ENCODE measurements at places on chromosomes 1 and 21.

DNA sequence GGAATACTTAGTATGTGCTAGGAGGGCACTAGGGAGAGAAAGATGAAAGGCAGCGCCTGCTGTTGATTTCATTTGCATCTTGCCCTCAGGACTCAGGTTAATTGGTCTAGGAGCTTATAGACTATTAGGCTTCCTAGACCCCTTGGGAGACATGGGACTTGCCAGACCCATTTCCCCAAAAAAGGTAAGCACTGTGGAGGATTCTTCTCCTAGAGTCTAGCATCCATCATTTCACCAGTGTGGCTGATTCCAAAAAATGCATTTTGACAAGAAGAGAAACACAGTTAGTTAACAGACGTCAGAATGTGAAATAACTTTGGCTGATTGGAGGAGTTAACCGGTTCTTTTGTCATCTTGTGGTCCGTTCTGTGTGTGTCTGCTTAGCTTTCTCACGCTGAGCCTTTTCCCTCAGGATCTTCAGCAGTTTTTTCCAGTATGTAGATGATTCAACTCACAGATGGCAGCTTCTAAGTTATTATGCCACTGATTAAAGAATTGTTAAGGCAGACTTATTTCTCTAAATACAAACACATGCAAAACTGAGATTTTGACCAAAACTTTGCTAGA, 108.8 kb downstream of the KIF26B start:
- DNase-seq = no peak

DNA sequence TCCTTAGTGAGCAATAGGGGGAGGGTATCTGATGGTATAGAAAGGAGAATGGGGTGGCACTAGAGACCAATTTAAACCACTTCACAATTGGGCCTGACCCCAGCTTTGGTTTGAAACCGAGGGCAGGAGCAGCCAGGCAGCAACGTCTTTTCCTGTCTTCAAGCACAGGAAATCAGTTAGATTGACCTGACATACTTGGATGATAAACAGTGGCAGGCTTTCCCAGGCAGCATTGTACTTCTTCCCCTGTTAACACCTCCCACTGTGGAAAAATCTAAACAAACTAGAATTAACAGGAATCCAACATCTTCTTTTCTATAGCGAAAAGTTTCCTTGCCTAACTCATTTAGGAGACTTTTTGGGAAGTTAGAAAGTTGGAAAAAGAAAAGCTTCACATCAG, 40.6 kb downstream of the SELL start:
- DNase-seq = no peak

DNA sequence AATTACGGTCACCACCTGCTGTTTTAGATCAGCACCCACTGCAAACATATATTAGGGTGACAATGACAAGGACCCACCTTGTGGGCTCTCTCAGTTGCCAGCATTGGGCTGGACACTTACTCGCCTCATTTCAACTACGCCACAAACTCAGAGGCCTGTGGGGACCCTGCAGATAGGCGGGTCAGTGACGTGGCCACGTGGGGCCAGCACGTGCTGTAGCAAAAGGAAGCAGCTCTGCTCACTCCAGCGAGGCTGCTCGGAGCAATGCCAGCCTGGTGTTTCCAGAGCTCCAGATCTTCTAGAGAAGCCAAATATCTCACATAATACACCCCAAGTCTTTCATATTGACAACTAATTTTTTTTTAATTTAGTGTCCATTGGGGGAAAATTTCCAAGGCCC, 76.7 kb upstream of the TMEM51 start:
- no peak for DNase-seq

- DNase-seq = no peak
Measured at GRCh38 chr1:151611288-151611790, 511 bp upstream of the SNX27 start.

DNA sequence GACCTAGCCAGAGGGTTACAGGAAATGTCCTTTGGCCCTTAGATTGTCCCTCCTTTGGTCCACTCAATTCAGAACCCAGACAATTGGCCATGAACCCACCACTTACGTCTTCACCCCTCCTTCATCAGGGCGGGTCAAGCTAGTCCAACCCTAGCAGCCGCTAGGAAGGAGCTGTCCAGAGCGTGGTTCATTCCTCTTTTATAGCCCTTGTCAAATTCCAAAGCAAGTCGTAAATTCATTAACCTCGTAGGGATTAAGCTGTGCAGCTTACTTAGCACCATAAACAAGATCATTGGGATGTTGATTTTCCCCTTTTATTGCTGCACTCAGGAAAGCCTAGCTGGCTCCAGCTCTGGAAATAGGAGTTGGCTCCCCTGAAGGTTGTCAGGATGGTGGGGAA, 90.1 kb downstream of the TMEM53 start:
- DNase-seq = no peak

DNA sequence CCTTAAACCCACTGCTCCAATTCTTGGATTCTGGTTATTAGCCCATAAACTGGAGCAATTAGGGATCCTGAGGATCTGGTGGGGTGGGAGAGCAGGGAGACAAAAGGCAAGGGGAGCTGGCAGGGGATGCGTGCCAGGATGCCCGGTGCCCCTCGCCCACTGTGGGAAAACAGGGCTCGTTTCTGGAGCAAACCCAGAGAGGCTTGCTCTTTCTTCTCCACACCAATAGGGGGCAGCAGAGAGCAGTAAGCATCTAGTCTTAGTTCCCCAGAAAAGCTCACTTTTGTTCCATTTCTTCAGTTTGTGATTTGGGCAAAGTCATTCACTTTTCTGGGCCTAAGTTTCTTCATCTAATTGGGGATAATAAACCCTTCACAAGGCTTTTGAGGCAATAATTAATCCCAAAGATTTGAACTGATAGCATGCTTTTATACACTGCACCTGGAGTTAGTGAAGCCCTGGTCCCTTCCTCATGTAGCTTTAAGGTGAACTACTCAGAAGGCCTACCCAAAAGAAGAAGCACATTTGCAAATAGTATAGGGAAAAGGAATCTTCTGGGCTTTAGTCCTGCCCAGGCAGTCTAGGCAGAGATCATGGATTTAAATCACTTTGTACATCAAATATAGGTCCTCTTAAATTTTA, 160.6 kb upstream of the USP24 start:
- DNase-seq = peak; percentile 6

- no peak for DNase-seq
Measured at GRCh38 chr1:78304341-78304740, 186.4 kb upstream of the PTGFR start.

DNA sequence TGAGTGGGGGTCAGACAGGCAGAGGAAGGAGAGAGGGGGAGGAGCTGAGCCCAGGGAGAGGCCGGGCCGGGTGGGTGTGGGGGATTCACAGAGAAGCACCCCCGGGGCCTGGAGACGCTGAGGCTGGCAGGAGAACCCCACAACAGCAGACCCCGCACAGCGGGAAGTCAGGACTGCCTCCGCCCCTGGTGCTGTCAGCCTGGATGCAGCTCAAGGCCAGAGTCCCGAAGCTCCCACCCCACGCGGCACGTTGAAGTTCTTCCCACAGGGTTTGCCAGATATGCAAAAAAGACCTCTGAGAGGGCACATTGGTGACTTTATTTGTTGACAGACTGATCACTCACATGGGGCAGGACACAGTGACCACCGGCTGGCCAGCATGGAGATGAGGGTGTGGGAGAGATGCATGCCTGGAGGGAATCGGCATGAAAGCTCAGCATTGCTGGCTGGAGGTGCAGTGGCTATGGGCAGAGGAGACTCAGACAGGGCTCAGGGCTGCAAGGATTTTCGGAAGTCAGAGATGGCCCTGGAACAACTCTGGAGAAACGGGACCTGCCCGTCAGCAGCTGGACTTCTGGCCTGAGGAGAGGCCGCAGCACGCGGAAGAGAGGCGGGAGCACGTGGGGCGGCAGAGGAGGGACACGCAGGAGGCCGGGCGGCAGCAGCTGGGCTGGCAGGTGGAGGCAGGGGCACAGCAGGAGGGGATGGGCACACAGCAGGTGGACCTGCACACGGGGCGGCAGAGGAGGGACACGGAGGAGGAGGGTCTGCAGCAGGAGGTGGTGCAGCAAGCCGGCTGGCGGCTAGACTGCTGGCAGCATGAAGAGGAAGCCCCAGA, 885 bp downstream of the KRTAP10-3 start:
- DNase-seq = no peak

DNA sequence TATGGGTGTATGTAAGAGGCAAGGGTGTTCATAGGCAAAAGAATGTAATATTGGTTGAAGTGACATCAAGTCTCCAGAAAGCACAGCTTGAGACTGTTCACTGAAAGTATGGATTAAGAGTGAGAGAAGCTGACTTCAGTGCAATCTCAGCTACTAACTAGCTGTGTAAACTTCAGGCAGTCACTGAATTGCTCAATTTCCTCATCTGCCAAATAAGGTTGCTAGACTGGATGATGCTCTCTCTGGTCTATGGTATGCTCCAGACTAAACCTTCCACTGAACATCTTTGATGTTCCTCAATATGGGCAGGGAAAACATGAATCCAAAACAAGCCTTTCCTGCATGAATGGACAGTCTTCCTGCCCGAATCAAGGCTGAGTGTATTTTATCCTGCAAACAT, 111.8 kb upstream of the USH2A start:
- DNase-seq = no peak

- DNase-seq = no peak
Measured at GRCh38 chr1:26717017-26717491, 21.2 kb downstream of the ARID1A start.

- no peak for DNase-seq
Measured at GRCh38 chr1:208717525-208717924, 473.3 kb upstream of the PLXNA2 start.

DNA sequence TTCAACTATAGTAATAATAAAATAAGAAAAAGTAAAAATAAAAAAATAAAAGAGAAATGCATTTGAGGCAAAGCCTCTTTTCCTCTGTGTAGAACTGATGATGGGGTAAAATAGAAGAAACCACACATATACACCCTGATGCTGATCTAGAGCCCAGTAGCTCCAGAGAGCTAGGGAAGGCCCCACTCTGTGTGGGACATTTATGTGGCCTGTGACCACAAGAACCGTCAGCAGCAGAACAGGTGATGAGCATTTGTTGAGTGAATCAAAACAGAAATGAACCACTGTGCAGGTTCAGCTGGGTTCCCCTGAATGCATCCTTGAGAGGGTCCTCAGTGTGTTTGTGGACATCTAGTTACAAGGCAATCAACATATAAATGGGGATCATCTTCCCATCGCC, 221.8 kb upstream of the HOOK1 start:
- DNase-seq = no peak

- no peak for DNase-seq
Measured at GRCh38 chr21:45169682-45170081, 95.3 kb downstream of the ADARB1 start.

DNA sequence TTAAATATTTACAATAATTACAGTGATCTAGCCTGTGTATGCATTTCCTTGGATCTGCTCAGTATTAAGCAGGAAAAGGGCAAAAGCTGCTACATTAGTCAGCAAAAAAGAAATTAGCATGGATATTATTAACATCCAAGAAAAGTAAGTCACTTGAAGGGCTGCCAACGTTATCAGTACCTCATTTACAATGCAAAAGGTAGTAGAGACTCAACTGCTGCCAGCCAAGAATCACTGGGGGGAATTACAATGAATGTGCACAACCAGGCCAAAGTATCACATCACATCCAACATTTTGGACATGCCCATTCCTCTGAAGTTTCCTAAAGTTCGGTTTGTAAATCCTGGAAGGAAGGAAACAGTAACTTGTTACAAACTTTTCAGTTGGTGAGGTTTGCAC, 1.9 kb downstream of the CNN3 start:
- DNase-seq = no peak

DNA sequence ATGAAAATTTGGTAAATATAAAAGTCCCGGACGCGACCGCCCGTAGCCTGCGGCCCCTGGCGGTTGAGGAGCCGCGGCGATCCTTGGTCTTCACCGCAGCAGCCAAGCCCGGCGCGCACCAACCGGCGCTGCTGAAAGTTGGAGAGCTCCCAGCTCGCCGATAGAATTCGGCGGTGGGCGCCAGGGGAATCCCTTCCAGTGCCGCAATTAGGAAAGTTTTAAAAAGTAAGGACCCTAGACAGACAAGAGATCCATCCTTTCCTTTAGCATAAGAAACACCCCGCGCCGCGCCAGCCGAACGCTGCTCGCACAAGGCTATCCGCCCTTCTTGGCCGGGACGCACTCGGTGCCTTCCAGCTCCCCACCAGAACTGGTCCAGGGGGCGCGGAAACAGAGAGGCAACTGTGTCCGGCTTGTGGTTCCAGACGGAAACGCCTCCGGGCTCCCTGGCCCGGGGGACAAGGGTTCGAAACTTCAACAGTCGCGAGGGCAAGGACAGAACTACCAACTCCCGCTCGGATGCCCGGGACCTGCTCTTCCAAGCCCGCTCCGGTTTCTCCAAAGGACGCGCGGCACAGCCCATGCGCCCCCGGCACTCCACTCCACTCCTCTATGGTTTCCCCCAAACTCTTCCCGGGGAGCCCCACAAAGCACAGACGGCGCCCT, 1.7 kb downstream of the FAM78B start:
- no peak for DNase-seq

GRCh38 chr21:39938086-39938625, 70.9 kb downstream of the PCP4 start:
- peak; percentile 45 for DNase-seq

DNA sequence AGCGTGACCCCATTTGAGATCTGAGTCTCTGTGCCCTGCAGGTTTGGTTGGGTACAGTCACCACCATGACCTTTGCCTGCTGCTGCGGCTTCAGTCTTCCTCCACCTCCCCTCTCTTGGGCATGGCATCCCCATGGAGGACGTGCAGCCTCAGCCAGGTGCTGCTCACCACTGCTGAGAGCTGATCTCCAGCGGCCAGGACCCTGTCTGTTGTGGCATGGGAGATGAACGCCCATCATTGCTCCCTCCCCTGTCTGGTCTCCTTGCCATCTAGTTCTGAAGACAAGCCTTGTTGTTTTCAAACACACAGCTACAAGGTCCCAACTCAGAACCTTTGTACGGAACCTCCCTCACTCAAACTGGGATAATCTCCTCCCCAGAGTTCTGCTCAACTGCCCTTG, 19.2 kb upstream of the PKP1 start:
- DNase-seq = no peak

GRCh38 chr1:172674831-172675613, 16.1 kb downstream of the FASLG start:
- DNase-seq = no peak

DNA sequence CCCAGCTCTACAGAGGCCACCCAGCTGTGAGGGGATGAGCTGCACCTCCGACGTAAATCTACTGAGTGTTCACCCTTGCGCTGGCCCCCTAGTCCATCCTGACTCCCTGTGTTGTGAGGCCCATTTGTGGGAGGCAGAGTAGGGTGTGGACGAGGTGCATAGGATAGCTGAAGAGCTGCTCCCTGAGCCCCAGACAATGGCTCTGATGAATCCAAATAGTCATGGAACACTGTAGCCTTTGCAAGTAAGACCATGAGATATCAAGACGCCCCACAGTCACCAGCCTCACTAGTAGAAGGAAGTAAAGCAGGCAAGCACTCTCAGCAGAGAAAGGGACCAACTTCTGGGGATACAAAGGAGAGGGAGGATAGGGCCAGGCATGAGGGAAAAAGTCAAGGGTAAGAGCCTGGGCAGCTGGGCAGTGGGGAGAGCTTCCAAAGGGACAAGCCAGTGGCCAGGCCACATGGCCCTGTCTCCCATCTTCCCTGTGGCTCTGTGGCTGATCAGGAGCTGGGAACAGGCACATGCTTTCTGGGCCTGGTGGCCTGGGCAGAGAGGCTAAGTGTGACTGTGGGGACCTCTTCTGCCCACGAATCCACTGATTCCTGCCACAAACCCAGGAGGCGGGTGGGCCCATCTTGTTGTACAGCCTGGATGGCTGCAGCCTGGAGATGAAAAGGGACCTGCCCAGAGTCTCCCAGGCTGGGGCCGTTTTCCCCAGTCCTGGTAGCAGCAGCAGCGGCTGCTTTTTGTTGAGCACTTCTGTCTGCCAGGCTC, 55.5 kb upstream of the EPS8L3 start:
- no peak for DNase-seq

All from SHP77 (cell line).